ENCODE measurements at places on chromosomes 6 and 20.

- DNase-seq, result no peak
These were observed 9.2 kb upstream of the SIRPD start for GRCh38 chr20:1566701-1567100.

DNA sequence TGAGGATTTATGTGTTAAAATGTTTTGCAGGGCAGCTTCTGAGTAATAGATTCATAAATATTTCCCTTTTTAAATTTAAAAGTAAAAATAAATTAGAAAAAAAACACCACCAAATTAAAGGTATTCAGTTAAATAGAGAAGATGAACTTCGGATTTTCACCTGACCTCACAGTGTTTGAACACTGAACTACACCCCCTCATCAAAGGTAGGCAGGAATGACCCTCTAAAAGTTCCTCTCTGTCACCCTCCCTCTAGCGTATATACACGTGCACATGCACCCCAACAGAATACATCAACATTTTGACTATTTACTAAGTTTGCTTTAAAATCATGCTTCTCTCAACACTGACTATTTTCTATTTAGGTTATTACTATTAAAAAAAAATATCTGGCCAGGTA lies 528.3 kb downstream of the QKI start:
- no peak for DNase-seq

DNA sequence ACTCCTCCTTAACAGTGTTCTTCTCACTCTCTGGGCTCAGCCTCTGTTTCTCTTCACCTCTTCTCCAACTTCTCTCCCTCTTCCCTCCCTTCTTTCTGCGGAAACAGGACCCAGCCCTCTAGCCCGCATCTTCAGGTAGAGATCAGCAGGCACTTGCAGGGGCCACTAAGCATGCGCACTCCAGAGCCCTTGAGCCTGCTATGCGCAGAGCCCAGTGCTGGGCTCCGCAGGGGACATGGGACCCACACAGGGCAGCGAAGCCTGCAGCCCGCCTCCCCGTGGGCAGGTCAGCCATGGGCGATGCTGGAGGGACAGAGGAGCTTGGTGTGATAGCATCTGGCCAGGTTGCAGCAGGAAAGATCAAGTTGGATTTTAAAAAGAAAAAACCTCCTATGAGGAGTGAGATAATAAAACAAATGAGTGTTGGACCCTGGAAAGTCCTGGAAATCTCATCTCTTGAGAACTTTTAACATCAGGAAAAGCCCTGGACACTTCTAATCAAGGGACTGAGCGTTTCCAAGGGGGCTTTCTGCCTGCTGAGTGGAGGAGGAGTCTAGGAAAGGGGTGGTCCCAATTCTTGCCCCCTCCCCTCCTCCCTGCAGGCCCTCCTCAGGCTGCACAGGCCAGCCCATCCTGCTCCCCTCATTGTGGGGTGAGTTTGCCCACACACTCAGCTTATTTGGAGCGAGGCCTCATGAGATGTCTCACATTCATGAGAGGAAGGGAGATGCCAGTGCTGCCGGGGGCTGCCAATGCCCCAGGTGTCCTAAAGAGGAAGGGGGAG lies 71.9 kb downstream of the MDGA1 start:
- DNase-seq, result no peak

- no peak for DNase-seq
These were observed 220.4 kb upstream of the ARID1B start for GRCh38 chr6:156556811-156557210.

DNA sequence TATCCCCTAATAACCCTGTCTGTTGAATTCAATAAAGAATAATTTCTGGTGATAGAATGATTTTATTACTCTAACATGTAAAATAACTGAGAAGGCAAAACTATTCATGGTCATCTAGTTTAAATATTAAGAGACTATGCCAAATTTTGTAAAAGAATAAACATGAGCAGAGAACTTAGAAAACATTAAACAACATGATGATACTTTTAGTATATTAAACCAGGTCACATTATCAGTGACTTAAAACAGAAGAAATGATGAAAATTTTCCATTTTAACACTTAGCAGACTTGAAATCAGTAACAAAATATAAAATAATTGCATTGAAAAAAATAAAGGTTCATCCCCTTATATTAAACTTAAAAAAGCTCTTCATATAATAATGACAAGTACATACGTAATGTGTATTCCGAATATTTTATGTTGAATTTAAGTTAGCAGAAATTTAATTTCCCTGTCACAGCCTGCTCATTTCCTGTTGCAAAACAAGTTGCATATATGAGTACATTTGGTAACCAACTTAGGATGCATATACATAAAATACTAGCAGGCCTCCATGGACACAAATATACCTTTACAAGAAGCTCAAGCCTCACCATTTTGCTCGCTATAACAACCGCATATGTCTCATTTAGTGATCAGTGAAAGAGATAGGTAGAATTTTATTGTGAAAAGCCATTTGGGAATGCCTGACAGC lies 40.6 kb downstream of the DTNBP1 start:
- DNase-seq, result no peak

GRCh38 chr20:51258582-51259165 lies 235.8 kb upstream of the KCNG1 start:
- no peak for DNase-seq

GRCh38 chr6:145214570-145214969 lies 520.8 kb downstream of the EPM2A start:
- peak; percentile 39 for DNase-seq

DNA sequence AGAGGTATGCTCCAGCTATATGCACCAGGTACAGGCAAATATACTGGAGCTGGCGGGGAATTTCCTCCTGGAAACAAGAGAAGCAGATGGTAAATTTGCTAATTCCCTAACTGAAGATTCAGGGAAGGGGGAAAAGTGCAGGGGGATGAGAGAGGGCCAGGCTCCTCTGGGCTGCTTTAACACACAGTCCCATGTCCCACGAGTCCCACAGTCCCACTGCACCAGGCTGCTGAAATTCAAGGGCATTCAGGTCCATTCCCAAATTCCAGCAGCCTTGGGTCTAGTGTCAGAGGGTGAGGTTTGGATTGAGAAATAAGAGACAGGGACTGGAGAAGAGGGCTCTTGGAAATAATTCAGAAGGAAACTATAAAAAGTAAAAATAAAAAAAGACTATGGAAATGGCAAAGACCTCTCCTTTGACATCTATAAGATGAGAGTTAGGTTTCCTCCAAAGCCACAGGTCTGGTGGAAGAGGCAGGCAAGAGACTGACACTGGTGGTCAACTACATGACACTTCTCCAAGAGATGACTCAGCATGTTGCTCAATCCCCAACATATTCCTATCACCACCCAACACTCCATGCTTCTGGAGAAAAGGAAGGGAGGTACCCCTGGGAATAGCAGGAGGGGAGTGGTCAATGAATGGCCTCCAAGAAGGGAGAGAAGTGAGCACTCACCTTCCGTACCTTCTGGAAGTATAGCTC lies 69.2 kb downstream of the TRAM2 start:
- no peak for DNase-seq

DNA sequence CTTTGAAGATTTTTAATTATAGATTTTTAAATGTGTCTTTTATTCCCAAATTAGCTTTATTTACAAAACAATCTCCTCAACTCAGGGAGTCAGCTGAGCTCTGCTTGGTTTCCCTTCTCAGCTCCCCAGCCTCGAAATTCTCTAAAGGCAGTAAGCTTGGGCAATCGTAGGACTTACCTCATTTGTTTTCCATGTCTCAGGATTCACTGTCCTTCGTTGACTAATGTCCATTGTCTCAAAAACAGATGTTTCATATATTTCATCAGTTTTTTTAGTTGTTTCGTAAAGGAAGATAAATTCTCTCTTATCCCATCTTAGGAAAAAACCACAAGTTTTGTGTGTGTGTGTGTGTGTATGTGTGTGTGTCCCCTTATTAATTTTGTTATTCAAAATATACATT lies 102.2 kb upstream of the ADGRF1 start:
- no peak for DNase-seq

- no peak for DNase-seq
These were observed 64.2 kb downstream of the SGK1 start for GRCh38 chr6:134253681-134254080.

GRCh38 chr6:26199773-26200764 lies 112.8 kb downstream of the HFE start:
- DNase-seq, result no peak

Data from muscle of arm (tissue), 14 donors.